CD4-positive, alpha-beta T cell (primary cell): ENCODE measurements at places on chromosomes 7 and 10.

DNA sequence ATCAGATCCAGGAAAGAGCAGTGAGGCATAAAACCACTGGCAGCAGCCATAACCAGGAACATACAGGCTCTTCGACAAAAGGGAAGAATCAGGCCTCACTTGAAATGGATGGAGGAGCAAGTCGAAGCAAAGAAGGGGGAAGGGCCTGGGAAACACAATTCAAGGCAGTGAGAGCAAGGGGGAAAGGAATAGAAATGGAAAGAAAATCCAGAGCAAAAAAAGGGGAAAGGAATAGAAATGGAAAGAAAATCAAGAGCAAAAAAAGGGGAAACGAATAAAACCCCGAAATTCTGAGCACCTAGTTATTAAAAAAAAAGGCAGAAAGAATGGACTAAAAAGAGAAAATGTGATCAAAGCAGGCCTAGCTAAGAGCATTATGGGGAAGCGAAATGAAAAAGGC, 24.1 kb upstream of the PRKAR2B start:
- no peak for DNase-seq

DNA sequence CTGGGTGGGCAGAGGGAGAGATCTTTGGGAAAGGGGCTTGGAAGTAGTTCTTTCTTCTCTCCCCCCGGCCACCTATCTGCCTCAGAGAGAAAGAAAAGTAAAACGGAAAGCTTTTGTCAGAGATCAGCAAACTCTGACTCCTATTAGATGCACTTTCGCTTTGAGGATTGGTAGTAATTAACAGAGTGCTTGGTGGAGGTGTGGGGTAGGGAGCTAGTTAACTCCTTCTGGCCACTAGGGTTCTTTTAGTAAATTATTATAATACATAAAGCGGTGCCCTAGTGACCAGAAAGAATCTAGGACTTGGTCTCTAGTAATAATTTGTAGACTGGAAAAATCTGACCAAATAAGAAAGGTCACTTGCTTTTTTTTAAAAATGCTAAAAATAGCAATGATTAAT, 54.6 kb downstream of the CPVL start:
- DNase-seq: no peak

- DNase-seq: no peak
Observed at GRCh38 chr7:80661729-80662128, 23.3 kb downstream of the CD36 start.

- no peak for DNase-seq
Observed at GRCh38 chr7:37825038-37825437, 23.4 kb upstream of the NME8 start.

- no peak for DNase-seq
Observed at GRCh38 chr10:91745090-91745831, 53.0 kb upstream of the TNKS2 start.

GRCh38 chr10:75410132-75411005, 8.8 kb upstream of the ZNF503 start:
- DNase-seq: no peak

- no peak for DNase-seq
Observed at GRCh38 chr7:98852826-98853225, 17.0 kb downstream of the TMEM130 start.

DNA sequence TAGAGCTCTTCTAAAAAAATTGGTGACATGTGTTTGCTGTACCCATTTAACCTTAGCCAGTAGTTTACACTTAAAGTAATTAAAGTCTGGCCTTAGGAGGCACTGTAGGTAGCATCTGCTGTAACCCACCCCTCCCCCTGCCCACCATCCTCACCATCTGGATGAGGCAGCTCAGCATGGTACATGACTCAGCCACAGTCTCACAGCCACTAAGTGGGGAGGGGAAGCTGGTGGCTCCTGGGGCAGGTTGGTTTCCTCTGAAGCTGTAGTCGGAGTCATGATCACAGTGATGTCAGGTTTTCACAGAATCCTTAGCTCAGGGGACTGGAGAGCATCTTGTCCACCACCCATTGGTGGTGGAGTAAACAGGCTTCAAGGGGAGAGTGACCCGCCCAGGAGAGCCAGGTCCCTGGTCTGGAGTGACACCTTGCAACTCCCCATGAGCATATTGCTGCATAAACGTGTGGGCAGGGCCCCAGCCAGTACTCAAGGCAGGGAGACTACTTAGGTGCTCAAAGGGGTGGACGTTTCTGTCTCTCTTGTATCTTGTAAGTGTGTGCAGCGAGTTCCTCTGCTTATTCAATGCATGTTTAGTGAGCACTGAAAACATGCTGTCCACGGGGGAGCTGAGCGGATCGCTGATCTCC, 125.9 kb downstream of the GRK5 start:
- peak; percentile 46 for DNase-seq

DNA sequence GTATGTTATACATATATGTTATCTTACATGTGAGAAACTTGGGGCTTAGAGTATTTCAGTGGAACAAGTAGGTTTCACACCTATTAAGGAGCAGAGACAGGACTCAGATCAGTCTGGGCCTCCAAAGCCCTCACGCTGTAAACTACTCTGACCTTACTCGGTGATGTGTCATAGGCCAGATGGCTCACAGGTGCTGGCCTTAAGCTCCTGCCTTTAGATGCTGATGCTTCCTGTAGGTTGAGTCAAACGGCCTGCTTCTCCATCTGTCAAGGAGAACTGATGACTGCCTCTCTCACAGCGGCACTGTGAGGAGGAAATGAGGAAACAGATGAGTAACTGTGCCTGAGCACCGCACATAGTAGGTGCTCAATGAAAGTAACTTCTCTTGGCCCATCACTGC, 312.6 kb upstream of the COBL start:
- no peak for DNase-seq

GRCh38 chr10:32961895-32962369, 3.9 kb upstream of the ITGB1 start:
- no peak for DNase-seq

DNA sequence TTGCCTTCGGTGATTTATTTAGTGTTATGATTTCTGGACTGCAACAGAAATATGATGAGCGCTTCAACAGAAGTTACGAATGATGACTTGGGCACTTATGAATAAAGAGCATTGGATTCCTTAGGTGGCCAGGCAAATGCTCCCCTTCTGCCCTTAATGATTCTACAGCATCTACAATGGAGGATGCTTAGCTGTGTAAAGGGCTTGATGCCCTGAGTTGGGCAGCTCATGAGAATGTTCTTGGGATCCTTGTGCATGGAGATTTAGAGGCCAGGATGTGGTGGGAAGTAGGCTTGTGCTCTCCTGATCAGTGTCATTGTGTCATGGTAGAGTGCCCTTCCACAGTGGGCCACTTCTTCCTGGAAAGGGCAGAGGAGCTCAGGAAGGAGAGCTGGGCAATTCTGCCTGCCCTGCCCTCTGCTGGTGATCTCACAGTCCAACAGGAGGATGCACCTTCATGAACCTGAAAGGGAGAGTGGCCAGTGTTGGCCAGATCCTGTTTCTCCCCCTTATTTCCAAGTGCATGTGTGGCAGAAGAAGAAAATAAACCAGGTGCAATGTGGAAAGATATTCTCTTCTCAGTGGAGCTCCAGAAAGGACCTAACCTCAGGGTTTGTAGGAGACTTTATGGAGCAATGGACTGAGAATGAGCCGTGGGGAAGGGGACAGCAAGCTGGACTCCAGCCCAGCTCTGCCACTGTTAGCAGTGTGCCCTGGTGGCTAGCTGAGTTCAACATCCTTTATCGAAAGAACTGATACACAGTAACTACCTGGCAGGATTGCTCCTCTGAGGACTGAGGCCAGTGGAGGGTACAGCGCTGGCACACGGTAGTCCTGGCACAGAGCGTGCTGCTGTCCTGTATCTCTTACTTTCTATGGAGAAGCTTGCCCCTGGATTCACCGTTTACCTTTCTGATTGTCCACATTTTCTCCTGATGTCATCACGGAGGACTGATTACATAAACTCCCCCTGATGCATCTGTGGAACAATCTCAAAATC, 182.9 kb downstream of the BMPER start:
- no peak for DNase-seq

- no peak for DNase-seq
Observed at GRCh38 chr10:115118346-115118745, 25.2 kb downstream of the ATRNL1 start.

DNA sequence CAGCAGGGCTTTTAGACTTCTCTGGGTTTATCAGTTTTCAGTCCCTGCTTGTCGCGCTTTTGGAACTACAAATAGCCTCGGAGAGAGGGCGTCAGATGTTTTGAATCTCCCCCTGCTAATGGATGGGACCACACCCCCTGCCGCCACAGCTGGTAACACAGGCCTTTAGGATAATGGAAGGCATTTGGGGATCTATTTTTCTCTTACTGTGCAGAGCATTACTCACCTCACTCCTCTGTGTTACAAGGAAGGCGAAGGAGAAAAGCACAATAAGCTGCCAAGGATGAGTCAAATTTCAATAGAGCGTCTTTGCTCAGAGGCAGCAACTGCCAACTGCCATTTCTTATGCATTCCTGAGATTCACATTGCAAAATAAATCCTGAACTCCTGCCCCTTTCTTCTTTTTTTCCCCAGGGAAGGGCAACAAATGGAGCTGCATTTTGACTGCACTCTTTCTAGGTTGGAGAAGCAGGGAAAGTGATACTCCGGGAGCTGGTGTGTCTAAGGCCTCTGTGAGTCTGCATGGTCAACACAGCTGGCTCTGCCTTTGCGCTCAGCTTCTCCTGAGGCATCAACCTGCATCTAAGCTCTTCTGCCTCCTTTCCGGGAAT, 31.5 kb upstream of the SMNDC1 start:
- DNase-seq: no peak

DNA sequence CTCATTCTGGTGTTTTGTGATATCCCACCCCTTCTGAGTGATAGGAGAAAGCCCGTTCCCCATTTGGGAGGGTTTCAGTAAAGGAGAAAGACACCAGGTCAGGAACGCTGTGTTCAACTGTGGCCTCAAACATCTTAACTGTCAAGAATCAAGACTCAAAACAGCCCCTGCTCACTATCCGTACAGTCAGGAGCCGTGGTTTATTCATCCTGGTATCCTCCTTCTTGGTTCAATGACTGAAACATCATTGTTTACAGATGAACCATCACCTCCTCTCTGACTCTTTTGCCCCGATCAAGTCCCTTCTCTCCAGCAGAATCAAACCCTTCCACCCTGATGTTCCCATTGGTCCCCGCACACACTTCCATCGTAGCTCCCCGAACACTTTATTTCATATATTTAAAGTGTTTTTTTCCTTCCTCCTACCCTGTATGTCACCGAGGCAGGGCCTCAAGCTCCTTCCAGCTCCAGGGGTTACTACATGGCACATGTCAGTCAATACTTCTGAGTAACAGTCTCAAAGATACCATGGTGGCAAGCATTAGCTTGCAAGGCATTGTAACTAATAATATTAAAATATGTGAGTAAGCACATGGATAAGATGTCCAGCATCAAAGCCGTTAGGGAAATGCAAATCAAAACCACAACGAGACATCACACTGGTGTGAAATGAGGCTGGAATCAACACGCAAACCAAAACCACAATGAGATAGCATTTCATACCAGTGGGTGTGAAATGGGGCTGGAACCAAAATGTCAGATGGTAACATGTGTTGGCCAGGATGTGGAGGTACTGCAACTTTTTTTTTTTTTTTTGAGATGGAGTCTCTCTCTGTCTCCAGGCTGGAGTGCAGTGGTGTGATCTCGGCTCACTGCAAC, 124.7 kb upstream of the C1QL3 start:
- DNase-seq: peak; percentile 4

GRCh38 chr10:101744267-101744666, 31.6 kb downstream of the FGF8 start:
- DNase-seq: no peak

- DNase-seq: no peak
Observed at GRCh38 chr10:1379601-1380000, 323.4 kb downstream of the WDR37 start.

GRCh38 chr7:36281945-36282717, 107.5 kb upstream of the ANLN start:
- DNase-seq: no peak

DNA sequence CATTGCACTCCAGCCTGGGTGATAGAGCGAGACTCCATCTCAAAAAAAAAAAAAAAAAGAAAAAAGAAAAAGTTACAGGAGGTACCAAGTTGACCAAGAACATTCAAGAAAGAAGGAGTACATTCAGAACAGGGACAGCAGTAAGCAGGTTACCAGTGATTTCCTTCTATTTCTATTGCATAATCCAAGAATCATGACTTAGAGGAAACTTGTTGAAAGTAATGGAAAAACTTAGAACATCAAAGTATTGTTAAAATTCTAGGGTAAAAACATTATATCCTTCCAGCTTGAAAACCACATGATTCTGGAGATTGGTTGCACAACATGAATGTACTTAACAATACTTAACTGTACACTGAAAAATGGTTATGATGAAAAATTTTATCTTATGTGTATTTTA, 25.2 kb downstream of the RAPGEF5 start:
- no peak for DNase-seq

GRCh38 chr10:68870061-68870460, 31.1 kb upstream of the DDX50 start:
- no peak for DNase-seq

- DNase-seq: no peak
Observed at GRCh38 chr7:150947761-150948651, 30.1 kb downstream of the KCNH2 start.

- peak; percentile 75 for DNase-seq
Observed at GRCh38 chr7:50266635-50267386, 37.7 kb upstream of the IKZF1 start.

GRCh38 chr10:26430641-26431163, 7.4 kb upstream of the APBB1IP start:
- DNase-seq: peak; percentile 81

DNA sequence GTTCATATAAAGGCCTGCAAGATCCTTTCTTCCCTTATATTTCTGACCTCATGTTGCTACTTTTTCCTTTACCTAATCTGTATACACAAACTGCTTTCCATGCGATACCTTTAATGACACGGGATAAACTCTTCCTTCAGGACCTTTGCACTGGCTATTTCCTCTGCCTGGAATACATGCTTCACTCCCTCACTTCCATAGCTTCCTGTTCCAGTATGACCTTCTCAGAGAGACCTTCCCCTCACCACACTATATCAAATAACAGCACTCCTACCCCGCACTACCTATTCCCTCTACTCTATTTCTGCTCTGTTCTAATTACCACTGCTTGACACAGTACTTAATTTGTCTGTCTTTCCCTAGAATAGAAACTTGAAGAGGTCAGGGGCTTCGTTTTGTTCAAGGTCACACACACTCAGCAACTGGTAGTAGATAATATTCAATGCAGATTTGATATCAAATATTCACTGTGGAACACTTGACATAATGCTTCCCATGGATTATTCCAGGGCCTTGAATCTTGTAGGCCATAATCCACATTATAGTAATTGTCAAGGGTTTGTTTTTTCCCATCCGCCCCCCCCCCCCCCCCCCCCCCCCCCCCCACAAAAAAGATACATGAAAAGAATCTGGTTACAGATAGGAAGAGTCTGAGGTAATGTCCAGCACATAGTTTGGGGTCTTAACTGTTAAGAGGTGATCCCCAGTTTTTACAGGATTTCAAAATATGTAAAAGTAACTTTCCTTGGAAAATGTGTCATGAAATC, 11.1 kb downstream of the SYPL1 start:
- no peak for DNase-seq

- no peak for DNase-seq
Observed at GRCh38 chr10:119801176-119801575, 71.5 kb downstream of the MCMBP start.
